ENCODE measurements at places on chromosomes 1 and 21.

- no peak for DNase-seq
Measured at GRCh38 chr1:178530037-178530402, 17.1 kb downstream of the TEX35 start.

DNA sequence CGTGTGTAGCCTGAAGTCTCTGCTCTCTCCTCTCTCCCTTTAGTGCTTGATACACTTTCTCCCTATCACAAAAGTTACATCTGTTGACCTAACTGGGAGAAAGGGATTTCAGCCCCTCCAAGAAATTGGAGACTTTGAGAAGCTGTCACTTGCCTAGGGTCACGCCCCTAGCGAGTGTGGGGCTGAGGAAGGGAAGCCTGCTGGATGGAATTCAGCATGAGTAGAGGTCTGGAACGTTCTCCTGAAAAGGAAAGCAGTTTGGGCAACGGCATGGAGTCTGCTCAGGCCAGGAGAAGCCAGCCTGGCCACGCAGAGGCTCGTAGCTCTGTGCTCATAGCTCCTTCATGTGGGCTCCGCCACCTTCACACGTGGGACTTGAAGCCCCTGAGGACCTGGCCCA, 22.4 kb downstream of the COL16A1 start:
- DNase-seq: no peak

DNA sequence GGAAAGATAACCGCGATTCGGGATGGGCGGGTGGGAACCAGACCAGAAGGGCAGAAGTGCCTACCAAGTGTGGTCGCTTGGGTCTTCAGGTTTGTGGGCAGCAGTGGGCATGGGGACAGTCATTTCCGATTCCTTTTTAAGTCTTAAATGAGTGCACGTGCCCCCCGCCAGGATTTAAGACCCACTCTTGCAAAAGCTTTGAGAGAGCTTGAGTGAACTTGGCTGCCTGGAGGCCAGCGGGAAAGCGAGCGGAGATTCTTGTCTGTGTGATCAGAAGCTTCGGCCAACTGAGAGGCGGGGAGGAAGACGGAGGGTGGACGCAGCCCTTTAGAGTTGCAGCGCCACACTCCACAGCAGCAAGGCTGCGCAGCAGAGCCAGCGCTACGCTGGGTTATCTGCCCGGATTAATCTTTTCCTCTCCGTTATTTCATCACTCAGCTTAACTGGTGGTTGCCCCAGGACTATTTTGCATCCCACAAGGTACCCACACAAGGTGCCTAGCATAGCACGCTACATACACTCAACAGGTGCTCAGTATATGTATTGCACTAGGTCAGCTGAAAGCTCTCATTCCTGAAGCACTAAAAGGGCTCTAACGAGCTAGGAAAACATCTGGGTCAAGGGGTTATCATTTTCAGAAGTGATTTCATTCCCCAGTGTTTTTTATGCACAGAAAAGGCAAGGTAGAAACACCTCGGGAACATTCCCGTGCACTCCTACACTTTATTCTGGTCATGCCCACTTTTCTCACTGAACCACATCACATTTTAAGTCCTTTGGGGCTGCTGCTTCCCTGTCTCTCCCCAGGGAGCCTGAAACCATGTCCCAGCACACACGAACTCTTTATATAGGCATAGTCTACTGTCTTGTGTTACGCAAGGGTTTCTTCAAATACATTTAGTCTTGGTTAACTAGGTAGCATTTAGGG, 1.5 kb upstream of the BATF3 start:
- no peak for DNase-seq

DNA sequence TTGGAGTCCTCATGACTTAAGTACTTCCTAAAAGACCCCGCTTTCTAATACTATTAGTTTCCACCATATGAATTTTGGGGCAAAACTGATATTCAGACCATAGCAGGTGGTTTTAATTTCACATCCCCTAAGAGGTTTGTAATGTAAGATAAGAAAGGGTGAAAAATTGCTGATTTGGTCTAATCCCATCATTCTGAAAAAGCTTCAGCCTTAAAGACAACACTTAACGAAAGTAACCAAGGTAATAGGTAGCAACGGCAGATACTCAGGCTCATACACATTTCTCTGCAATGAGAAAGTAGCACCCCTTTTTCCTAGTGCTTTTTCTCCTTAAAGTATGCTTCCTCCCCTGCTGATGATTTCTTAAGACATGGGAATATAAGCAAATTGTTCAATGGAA, 376.9 kb upstream of the LYPLAL1 start:
- DNase-seq: no peak

DNA sequence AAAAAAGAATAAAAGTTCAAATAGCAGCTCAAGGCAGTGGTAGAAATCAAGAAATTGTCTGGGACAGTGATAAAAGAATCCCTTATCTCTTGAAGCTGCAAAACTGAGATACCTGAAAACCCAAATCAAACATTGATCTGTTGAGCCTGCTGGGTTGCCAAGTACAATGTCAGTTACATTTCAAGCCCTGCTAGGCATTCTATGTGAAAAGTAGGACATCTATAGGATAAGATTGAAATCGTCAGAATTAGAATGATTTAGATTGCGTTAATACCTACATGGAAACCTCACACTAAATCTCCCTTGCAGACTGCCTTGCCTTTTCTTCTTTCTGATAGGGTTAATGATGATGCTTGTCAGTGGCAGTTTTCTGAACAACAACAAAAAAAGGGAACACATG, 1684.4 kb upstream of the B3GALT2 start:
- no peak for DNase-seq

- DNase-seq: no peak
Measured at GRCh38 chr1:11858968-11859871, 475 bp upstream of the NPPB start.

DNA sequence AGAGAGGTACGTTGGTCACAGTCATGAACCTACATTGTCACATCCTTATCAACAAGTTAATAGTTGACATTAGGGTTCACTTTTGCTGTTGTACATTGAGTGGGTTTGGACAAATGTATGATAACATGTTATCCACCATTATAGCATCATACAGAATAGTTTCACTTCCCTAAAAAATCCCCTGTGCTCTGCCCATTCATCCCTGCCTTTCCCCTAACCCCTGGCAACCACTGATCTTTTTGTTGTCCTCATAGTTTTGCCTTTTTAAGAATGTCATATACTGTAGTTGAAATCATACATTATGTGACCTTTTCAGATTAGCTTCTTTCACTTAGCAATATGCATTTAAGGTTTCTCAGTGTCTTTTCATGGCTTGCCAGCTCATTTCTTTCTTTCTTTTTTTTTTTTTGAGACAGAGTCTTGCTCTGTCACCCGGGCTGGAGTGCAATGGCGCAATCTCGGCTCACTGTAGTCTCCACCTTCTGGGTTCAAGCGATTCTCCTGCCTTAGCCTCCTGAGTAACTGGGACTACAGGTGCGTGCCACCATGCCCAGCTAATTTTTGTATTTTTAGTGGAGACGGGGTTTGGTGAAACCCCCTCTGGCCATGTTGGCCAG, 50.6 kb downstream of the UCK2 start:
- no peak for DNase-seq

DNA sequence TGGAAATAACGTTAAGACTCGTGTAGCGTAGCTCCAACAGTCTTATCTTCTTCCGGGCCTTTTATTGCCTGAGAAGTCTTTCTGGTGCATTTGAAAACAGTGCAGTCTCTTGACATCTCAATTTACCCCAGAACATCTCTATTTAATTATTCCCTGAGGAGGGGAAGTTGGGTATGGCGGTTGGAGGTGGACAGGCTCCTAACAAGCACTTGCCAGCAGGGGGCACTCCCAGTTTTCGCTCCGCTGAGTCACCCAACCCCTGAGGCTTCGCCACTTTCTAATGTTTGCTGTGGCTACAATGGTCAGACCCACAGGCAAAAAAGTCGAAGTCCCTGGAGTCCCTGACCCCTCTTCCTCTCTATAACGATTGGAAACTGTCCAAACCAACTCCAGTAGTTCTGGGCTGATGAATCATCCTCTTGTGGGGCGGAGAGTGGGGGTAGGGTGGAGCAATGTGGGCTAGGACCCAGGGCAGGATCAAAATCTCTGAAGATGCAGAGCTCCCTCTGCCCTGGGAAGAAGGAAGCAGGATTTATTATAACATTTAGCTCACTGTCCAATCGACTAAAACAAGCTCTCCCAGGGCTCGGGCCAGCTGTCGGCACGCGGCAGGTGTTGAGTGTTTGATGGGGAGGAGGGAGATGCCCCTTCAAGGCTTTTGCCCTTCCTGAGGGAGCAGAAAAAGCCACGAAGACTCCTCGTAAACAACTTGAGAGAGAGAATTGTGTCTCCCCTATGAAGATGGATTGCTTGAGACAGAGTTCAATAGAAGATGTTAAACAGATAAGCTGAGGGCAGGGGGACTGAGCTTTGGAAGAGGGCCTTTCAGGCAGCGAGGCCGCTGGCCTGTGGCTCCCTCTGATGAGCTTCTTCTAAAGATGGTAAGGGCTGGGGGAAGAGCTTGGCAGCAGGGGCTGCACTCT, 85.7 kb downstream of the BRINP2 start:
- DNase-seq: no peak

GRCh38 chr21:33477066-33477465, 2.7 kb downstream of the TMEM50B start:
- no peak for DNase-seq

- no peak for DNase-seq
Measured at GRCh38 chr1:212229654-212230053, 55.6 kb upstream of the PPP2R5A start.

- DNase-seq: no peak
Measured at GRCh38 chr1:86933562-86934377, 19.3 kb downstream of the HS2ST1 start.

- no peak for DNase-seq
Measured at GRCh38 chr1:31297277-31298247, 730 bp downstream of the ZCCHC17 start.

GRCh38 chr1:112011202-112011601, 21.7 kb upstream of the KCND3 start:
- no peak for DNase-seq

DNA sequence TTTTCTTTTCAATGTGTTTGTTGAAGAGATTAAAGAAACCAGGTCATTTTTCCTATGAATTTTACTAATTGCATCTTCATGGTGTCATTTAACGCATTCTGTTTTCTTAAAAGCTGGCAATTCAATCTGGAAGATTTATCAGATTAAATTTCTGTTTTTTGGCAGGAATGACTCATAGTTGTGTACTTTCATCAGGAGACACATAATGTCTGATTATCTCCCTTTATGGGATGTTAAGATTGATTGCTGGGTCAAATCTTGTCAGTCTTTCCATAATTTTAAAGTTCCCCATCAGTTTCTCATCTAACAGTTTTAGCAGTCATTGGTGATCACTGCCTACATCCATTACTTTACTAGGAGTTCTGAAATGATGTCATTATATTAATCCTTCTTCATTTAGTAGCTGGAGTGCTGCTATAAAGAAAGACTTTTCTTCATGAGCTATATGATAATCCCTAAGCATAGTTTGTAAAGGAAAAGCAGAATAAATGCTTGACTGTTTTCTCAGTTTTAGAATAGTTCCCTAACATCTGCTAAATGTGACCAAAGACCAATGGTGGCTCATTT, 72.8 kb upstream of the MAP10 start:
- no peak for DNase-seq

DNA sequence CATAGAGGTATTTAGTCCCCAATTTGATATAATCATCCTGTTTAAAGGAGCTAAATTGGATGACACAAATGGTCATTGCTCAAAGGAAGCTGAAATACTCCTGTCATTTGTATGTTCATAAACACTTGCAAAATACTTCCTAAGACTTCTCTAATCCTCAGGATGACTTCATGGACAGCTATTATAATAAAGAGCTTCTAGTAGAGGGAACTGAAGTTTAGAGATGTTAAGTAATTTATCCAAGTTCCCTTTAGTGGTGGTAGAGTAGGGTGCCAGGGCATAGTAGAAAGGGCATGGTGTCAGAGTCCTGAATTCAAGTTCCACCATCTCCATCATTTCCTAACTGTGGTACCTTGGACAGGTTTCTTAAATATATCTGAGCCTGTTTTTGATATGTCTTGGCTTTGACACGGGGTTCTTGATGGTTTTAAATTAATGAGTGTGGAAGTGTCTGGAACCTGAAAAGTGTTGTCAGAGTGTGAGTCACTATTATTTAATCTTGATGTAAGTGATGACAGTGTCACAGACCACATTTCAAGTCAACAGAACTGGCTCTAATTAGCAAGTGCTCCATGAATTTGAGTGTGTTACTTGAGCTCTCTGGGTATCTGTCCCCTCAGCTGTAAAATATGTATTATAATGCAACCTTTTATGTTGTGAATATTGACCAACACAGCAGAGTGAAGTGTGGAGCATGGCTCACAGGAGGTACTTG, 12.1 kb upstream of the GBP6 start:
- no peak for DNase-seq

DNA sequence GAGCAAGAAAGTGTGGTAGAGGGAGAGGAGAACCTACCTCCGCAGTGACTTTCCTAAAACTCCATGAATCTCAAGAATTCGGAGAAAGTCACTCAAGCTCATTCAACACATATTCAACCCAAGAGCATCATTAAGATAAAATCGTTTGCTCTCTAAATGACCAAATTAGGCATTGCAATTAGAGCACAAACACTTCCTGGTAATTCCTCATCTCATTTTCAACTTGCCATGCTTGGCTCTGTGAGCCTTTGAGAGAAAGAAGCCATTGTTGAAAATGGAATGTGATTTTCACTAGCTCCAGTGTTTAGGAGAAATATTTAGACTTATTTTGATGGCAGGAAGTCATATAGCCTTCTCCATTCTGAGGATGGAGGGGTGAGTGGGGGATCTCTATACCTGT, 52.5 kb downstream of the KAZN start:
- DNase-seq: no peak

DNA sequence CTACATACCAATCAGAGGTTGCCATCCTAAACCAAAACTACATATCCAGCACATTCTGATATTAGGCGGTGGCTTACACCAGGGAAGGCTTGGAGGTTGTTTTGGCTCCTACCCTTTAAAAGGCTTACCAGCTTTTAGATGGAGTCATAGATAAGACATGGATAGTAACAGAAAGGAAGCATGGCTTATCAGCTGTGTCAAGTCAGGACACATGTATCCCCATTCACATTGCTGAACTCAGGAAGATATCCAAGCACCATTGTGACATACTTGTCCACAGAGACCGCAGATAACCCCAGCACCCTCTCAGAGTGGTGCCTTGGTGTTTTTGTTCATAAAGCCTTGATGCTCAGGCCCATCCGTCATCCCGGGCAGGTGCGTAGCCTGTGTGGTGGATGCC, 39.7 kb downstream of the ADARB1 start:
- no peak for DNase-seq

- no peak for DNase-seq
Measured at GRCh38 chr1:59678493-59679228, 136.1 kb upstream of the HOOK1 start.

DNA sequence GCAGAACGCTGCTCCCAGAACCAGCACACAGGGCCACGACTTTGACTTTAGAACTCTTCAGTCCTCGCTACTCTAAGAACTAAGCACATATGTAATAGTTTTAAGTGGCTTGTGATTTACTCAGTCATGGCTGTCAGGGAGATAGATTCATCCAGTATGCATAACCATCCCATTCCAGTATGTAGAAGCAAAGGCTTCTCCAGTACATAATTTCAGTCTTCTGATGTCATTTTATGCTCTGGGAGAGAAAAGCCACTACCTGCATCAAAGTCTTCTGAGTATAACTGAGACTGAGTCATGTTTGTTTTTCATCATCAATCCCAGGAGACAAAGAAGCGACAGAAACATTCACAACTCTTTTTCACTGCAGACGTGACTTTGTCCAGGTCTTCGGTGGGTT, 885.7 kb downstream of the PLA2G4A start:
- no peak for DNase-seq

Data from NCI-H2081 (cell line).